ENCODE measurements at places on chromosomes 12 and 14.
A peak's percentile ranks its signal among the peaks of the same experiment; 100 is the strongest.

DNA sequence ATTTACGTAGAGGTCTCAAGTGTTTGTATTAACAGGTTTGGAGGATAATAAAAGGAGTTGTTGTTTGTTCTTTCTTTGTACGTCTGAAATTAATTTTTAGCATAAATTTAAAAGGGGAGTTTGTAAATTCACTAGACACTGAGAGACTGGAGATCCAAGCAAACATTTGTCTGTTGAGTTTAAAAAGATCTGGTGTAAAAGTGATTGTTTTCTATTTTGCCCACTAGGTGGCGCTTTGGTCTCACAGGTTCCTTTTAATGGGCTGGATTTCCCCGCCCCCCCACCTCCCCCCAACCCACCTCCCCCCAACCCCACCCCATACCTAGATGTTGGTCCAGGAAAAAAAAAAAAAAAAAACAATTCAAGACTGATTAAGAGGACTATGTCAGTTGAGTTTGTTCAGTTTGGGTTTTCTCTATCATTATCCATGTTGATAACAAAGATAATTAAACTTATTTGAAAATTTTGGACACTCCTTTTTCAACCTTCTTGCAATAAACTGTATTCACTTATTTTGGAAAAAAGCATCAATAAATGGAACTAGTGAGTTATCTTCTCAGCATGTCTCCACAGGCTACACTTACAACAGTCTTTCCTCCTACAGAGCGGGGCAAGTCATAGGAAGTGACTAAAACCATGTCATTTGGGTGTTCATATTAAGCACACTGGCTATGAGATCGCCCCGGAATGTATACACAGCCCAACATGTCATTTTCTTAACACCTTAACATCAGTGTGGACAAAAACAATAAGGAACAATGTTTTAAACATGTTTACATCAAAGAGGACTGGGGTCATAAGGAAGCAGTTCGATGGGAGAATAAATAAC is 841.1 kb downstream of the NRXN3 start:
- no peak for DNase-seq

DNA sequence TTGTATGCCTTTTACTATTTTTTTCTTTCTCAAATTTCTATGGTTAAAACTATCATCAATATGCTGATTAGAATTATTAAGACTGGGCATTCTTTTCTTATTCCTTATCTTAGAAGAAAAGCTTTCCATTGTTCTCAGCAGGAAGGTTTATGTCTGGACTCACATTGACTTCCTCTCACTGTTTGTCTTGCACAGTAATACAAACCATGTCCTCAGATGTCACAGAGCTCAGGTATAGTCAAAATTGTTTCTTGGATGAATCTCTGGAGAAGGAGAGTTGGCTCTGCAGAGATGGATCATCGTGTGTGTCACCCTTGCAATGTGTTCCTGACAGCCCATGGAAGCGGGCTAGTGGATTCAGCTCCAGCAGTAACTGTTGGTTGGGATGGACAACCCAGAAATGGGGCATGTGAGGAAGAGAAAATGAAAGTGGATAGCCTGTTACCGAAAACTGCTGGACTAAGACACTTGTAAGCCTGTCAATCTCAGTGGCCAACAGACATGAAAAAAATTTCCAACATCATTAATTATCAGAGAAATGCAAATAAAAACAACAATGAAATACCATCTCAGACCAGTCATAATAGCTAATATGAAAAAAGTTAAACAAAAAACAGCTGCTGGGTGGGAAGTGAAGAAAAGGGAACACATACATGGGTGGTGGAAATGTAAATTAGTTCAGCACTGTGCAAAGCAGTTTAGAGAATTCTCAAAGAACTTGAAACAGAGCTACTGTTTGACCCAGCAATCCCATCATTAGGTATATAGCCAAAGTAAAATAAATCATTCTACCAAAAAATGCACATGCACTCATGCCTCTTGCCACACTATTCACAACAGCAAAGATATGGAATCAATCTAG is 967.8 kb downstream of the TMEM121 start:
- DNase-seq: no peak

DNA sequence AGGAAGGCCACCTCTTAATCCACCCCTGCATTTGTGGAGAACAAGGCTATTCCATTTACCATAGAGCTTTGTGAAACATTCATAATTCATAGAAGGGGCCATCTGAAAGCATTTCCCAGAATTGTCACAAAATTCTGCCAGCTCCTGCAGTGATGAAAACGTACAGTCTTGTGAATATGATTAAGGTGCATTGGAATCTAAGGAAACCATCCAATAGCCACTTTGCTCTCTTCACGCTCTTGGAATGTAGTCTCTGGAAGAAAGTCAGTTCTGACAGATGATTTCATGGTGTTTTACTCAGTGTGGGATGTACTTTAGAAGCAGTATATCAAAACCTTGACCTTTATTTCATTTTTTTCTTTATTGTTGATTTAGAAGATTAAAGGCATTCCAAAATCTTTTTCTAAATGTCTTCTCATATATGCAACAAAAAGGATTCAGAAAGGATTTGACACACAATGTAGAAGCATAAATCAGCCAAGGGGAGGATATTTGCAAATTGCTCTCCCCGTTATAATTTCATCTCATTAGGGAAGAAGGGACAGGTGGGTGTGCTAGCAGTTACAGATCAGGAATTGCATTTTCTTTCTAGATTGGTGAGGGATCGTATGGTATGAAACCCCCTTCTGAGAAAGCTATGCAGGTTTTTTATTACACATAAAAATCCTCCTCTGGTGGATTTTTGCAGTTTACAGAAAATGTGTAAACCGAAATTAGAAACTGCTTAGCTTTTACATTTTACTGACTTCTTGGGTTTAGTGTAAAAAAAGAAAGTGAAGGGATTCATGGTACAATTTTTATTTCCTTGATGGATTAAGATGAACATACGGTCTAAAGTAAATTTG is 390.2 kb downstream of the LRIG3 start:
- no peak for DNase-seq

GRCh38 chr12:39572551-39572950 is 47.1 kb downstream of the ABCD2 start:
- no peak for DNase-seq

DNA sequence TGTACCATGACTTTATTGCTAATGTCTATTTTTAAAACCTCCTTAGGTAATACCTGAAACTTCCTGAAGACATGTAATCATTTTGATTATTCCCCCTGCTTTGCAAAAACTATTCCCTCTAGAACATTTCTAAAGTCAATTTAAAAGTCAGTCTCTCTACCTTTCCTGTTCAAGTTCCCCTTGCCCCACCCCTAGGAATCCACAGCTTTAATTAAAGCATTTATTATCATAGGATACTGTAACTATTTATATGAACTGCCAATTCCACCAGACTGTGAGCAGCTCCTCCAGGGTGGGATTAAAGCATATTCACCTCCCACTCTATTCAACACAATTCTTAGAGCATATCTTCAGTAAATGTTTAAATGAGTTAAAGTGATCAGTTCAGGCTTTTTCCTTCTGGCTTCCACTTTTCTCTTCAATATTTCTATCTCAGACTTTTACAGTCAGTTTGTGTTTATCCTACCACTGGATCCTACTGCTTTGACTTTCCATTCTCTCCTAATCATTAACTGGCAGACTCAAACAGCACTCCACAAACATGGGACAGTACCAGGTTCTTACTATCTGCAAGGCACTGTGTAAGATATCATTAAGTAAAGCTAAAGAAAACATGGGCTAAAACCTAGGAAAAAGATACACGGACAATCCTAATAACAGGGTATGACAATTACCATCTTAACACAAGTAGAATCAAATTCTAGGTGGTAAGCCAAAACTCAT is 39.1 kb downstream of the PTPN21 start:
- DNase-seq: no peak

- no peak for DNase-seq
Measured at GRCh38 chr12:131067981-131068851, 114.5 kb downstream of the ADGRD1 start.

DNA sequence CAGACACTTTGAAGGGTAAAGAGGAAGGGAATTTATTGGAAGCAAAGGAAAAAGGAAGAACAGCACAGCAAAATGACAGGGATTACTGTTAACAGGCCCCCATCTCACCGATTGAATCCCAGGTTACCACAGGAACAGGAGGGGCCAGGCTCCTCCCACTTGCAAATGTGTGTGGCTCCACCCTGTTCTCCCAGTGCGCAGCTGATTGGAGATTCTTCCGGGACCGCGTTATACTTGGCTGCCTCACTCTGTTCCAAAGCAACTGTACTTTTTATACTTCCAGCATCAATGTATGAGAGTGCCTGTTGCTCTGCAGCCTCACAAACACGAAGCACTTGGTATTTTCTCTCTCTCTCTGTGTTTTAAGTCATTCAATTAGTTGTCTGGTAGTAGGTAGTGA is 273.6 kb upstream of the MDGA2 start:
- no peak for DNase-seq

DNA sequence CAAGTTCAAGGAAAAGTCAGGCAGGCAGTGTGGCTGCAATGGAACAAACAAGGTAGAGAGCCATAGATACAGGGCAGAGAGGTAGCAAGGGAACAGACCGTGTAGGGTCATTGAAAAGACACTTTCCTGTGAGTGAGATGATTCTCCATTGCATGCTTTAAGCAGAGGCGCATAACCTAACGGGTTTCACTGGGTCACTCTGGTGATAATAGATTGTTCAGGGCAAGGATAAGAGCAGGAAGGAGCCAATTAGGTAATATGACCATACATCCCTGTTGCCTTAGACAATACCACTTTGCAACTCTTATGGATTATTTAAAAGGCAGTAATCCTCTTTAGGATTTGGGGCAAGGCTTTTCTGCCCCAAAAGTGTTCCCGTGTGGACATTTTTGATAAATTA is 214.1 kb downstream of the PTPRO start:
- DNase-seq: no peak

GRCh38 chr14:76484355-76484754 is 108.4 kb downstream of the ESRRB start:
- DNase-seq: no peak

DNA sequence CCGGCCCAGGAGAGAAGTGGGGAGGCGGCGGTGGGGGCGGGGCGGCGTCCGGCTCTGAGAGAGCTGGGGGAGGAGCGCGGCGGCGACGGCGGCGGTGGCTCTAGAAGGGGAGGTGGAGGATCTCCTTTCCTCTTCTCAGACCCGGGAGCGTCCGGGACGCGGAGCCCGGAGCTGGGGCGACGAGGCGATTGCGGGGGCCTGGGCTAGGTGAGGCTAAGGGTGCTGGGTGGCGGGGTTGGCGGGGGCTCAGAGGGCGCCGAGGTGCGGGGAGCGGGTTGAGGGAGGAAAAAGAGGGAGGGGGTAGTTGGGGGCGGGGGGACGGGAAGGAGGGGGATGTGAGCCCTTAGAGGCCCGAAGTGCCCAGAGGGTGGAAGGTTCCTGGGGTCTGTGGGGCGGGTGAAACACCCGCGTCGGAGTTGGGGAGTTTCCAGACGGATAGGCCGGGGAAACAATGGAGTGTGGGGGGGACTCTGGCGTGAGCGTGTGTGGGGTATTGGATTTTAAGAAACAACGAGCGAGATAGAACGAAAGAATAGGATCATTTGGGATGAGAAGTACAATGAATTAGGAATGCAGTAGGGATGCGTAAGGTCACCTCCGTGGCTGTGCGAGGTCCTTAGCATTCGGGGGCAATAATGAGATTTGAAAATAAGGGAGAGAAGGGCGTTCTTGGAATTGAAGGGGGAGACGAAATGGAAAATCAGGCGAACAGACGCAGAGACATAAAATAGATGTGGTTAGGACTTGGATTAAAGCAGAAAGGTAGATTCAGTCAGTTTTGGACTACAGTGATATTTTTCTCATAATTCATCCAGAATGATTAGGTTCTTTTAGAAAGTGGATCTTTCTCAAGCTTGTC is at the start of gene SPATS2:
TSS of gene SPATS2 (plus strand) at position 82 of the 859 bp plus-strand sequence. CDS start 93,551 bp downstream, outside the sequence.
- DNase-seq: no peak

DNA sequence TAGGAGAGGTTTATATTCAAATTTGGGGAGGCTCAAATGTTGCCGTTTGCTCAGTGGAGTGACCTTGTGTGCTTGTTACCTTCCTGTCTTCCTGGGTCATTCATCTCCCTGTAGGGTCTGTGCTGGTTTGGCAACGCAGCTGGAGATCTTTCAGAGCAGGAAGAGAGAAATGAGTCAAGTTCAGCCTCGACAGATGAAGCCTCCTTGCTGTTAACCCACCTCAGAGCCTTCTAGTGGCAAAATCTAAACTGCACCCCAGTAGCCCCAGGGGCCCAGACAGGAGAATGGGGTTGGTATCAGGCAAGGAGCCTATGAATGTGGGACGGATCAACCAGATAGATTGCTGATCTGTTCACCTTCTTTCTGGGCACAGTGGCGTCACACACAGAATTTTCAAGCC is 999.3 kb downstream of the VRK1 start:
- no peak for DNase-seq

- DNase-seq: no peak
Measured at GRCh38 chr14:99726538-99727095, 42.5 kb downstream of the CYP46A1 start.

DNA sequence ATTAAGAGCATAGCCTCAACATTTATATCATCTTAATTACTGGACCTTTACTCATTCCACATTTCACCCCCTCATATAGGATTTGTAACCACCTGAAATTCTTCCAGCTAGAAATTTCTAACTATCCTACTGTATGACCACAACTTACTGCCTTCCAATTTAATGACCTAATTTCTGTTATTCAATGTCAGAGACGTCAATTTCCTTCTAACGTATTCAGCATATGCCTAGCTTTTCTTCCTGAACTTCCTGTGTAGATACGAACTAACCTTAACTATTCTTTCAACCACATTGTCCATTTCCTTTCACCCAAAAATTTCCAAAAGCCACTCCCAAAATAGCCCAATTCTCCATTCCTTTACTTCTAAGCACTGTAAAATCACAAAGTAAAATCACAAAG is 108.0 kb downstream of the EEA1 start:
- DNase-seq: no peak

GRCh38 chr12:50763639-50764285 is at the start of gene ATF1:
ATF1 (plus strand) TSS chr12:50764101; CDS start chr12:50780146, 16,045 bp downstream.
- DNase-seq: peak; percentile 84

DNA sequence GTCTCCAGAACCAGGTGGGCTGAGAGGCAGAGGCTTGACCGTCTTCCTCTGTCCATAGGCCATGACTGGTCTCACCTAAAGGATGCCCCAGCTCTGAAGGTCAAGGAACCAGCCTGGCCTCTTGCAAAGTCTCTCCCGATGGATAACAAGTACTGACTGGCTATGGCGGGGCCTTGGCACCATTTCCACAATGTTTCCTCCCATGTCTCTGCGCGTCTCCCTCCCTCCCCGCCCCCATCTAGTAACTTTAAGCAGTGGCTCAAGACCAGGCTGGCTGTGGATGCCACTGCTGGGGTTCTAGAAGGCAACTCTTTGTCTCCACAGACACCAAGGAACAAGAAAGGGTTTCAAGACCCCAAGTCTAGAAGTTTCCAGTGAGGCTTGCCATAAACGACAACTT is 275.5 kb downstream of the DPF3 start:
- DNase-seq: no peak

GRCh38 chr12:8680533-8680932 is 17.3 kb upstream of the RIMKLB start:
- DNase-seq: no peak

GRCh38 chr12:80917651-80918050 is 20.1 kb downstream of the LIN7A start:
- DNase-seq: no peak

- no peak for DNase-seq
Measured at GRCh38 chr14:39683691-39684260, 251.5 kb upstream of the FBXO33 start.

- no peak for DNase-seq
Measured at GRCh38 chr12:12521044-12521485, 41.6 kb downstream of the DUSP16 start.
